ENCODE measurements at places on chromosomes 7 and 10.

GRCh38 chr10:61244261-61244775, 208.9 kb downstream of the TMEM26 start:
- no peak for DNase-seq

GRCh38 chr10:75971402-75972211, 540.2 kb downstream of the LRMDA start:
- DNase-seq: no peak

GRCh38 chr10:36354633-36355032, 712.5 kb upstream of the FZD8 start:
- no peak for DNase-seq

DNA sequence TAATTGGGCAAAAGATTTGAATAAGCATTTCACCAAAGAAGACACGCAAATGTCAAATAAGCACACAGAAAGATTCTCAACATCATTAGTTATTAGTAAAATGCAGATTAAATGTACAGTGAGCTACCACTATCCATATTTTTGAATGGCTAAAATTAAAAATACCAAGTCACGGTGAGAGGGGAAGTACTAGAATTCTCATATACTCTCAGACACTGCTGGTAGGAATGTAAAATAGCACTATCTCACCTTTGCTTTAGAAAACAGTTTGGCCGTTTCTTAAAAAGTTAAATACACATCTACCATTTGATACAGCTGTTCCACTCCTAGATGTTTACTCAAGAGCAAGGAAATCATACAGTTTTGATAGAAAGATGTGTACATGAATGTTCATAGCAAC, 115.8 kb upstream of the CELF2 start:
- DNase-seq: no peak

GRCh38 chr10:59865101-59865500, 41.3 kb downstream of the CCDC6 start:
- DNase-seq: no peak

GRCh38 chr7:43847496-43847895, 21.8 kb downstream of the MRPS24 start:
- DNase-seq: no peak

DNA sequence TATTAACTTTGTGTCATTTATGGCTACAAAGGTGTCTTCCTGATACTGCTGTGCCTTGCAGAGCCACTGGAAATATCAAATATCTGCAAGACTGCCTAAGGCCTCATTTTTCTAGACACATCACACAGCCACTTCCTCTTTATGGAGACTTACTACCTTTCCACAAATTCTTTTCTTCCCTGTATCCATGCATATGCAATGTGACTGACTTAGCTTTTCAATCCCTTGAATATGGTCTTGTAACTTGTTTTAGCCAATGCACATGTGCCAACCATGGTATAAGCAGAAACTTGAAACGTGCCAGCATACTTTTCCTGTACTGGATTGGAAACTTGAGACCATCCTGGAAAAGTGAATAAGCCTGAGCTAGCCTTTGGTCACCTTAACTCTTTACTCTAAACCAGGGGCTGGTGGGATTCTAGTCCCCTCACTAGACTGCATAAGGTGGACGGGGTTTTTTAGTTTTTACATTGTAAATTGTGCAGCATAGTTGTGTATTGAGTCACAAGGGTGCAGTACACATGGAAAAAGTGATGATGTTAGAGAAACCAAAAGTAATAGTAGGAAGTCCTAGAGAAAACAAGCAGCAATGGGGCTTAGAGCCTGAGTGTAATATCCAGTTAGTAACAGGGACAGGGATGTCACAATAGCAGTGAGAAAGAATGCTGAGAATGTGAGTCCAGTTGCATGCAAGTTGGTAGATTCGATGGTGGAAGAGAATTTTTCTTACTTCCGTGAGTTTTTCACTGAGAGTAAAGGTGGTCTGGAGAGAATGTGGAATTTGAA, 879.5 kb downstream of the SORCS1 start:
- DNase-seq: no peak

- no peak for DNase-seq
Measured at GRCh38 chr7:18978108-18978495, 139.3 kb downstream of the TWIST1 start.

DNA sequence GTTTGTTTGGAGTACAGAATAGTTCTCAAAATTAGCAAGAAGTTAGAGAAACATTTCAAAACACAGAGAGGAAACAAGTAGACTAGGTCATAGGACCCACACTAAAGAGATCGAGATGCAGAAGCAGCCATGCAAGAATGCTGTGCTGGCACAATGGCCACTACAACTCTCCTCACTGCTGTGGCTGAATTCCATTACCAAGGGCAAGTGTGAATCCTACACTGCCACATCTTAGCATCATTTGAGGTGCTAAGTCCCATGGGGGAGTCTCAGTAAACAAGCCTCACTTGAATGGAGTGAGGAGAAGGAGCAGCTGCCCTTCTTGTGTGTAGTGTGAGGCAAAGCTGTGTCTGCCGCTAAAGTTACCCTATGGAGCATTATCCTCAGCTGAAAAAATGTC, 56.7 kb downstream of the PCLO start:
- no peak for DNase-seq

- no peak for DNase-seq
Measured at GRCh38 chr7:137245890-137246289, 97.6 kb downstream of the PTN start.

DNA sequence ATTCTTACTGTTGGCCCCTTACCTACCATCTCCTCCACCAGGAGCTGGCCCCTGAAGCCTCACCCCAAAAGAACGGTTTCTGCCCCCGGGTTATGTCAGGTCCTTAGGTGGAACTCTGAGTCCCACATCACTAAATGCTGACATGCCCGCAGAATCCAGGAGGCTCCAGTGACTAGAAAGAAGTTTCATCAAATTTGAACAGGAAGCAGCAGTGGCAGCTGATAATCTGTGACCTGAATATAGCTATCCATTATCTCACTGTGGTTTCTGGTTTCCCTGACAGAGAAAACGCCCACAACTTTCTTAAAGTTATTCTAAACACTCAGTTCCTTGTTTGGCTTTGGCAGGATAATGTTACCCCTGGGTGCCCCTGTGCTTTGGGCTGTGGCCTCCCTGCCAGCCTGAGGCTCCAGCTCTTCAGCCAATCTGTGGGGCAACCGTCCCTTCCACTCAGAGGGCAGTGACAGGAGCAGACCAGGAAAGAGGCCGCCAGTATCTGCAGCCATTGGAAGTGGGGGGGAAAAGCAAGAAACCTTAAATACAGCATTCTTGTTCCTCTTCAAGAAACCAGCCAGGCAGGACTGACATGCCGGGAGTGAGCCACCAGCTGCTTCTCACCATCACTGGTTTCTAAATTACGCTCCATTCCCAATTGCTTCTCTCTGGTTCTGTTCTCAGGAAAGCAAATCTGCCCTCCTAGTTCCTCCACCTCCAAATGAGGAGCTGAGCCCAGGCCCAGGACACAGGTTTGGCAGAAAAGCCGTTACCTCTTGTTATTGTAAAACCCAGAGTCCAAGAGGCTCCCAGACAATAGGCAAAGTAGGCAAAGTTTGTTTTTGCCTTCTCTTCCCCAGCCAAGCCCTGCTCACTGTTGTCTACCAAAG, 41.2 kb upstream of the VCL start:
- DNase-seq: peak; percentile 44

DNA sequence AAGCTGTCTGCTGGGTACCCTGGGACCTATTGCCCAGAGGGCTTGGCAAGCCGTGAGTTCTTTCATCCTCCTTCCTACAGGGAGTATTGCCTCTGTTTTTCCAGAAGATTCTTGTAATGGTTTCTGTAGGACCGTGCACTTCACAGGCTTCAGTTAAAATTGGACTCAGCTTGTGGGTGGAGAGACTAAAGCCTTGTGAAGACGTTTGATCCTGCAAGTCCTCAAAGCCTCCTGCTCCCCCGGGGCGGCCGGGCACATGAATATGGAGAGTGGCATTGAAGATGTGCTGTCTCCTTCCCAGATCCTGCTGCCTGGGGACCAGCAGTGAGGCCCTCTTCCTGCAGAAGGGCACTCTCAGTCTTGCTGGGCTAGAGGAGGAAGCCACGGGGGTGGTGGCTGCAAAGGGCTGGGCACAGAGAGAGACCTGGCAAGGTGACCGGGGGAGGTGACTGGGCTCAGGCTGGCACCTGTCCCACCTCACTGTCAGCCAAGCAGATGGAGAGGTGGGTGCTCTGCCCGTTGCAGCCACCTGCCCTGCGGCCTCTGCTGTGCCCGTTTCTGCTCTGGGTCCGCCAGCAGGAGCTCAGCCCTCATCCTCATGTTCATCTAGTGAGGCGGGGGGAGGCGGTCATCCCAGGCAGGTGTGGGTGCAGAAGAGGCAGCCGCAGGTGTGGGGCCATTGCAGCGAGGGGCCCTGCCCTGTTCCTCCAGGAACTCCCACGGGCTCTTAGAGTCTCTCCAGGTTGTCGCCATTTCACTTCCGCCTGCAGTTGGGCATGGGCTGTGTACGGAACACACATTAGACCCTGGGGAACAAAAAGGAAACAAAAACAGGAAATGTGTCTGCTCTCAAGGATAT, 55.7 kb downstream of the TMEM209 start:
- no peak for DNase-seq

- no peak for DNase-seq
Measured at GRCh38 chr10:20380401-20380800, 516.7 kb downstream of the NEBL start.

GRCh38 chr7:127973832-127974231, 57.4 kb downstream of the LRRC4 start:
- no peak for DNase-seq

- DNase-seq: no peak
Measured at GRCh38 chr10:70722820-70723424, 50.6 kb downstream of the ADAMTS14 start.

GRCh38 chr7:106001886-106002285, 38.8 kb downstream of the CDHR3 start:
- DNase-seq: no peak

- DNase-seq: peak; percentile 94
Measured at GRCh38 chr7:101138213-101138870, 11.4 kb downstream of the SERPINE1 start.

- DNase-seq: no peak
Measured at GRCh38 chr7:112215787-112216186, 9.3 kb downstream of the ZNF277 start.

DNA sequence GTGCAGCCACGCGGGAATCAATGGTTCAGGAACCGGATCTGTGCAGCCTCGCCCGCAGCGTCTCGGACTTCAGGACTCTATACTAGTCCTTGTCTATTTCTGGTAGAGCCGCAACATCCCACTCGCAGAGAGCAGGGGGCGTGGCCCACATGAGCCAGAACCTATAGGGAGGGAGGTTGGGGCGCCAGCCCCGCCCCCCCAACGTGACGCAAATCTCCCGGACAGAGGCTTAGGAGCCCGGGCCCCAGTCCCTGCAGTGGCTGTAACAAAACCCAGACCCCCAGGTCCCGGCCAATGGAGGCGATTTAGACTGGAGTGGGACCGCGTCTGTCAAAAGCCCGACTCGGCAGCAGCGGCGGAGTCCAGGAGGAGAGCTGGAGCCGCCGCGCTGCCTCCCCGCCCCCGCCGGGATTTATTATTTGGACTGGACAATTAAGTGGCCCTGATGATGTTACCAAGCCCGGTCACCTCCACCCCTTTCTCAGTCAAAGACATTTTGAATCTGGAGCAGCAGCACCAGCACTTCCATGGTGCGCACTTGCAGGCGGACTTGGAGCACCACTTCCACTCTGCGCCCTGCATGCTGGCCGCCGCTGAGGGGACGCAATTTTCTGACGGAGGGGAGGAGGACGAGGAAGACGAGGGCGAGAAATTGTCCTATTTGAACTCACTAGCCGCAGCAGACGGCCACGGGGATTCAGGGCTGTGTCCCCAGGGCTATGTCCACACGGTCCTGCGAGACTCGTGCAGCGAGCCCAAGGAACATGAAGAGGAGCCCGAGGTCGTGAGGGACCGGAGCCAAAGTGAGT, at the start of gene NKX2-3:
TSS of gene NKX2-3 (plus strand) at position 256 of the 809 bp plus-strand sequence. CDS start at position 446, 190 bp downstream.
- peak; percentile 77 for DNase-seq

DNA sequence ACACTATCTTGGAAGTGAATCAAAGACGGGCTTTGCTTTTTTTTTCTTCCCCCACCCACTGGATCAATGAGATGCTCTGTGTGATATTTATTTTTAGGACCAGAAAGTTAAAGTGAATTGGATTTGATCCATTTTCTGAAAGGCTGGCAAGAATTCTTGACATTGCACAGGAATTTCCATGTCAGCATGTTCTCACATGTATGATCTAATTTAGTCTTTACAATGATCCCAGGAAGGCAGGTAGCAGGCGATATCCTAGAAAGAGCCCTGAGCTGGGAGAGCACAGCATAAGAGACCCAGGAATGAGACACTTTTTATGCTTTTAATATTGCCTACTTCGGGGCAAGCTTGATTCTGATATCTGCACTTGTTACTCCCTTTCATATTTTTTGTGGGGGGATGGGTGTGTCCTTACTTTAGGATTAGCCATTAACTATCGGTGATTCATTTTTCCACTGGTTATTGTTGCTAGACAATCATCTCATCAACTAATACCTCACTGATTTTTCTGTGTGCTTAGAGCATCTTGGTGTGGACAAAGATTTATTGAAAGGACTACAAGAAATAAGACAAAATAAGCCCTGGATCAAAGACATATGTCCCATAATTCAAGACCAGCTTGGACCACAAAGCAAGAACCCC, 58.1 kb downstream of the NRP1 start:
- DNase-seq: no peak

DNA sequence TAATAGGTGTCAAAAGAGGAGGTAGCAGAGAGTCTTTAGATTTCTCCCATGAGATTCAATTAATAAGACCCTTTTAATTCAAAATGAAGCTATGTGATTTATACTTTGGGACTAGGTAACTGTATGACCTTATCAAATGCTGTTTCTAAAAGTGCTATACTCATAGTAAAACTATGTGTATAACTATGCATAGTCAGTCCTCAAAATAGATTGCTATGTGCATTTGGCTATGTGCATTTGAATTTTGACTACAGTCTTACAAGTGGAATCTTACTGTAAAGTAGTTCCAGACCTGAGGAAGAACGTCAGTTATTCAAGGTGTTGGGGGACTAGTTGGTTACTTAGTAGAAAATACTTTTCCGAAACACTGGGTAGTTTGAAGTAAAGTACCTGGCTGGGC, 36.9 kb downstream of the ADD3 start:
- no peak for DNase-seq

DNA sequence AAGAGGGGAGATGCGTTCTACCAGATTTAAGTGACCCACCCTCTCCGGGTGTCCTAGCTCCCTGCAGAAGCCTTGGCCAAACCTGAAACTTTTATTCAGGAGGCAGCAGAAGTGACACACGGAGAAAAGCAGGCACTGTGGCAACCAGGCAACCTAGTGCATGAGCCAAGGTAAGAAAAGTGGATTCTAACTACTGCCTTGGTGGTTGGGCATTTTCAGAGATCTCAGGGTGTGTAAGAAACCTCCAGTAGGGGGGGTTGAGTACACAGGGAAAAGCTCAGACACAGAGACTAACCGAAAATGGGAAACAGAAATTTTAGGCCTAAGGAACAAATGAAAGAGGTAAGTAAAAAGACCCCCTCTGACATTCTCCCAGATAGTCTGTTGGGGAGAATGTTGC, 645.7 kb downstream of the ANKRD7 start:
- no peak for DNase-seq

GRCh38 chr10:71504168-71504567, 107.4 kb downstream of the CDH23 start:
- DNase-seq: no peak

- DNase-seq: no peak
Measured at GRCh38 chr7:830069-830468, 2.2 kb upstream of the SUN1 start.

GRCh38 chr7:127413962-127414361, 21.5 kb upstream of the ZNF800 start:
- DNase-seq: no peak
